Naive B cell (primary cell): ENCODE measurements at places on chromosomes 1 and 21. TPM values are rescaled to one million over a fixed set of nuclear protein-coding genes. Genes with fewer than 3 reads are reported as not detected.

DNA sequence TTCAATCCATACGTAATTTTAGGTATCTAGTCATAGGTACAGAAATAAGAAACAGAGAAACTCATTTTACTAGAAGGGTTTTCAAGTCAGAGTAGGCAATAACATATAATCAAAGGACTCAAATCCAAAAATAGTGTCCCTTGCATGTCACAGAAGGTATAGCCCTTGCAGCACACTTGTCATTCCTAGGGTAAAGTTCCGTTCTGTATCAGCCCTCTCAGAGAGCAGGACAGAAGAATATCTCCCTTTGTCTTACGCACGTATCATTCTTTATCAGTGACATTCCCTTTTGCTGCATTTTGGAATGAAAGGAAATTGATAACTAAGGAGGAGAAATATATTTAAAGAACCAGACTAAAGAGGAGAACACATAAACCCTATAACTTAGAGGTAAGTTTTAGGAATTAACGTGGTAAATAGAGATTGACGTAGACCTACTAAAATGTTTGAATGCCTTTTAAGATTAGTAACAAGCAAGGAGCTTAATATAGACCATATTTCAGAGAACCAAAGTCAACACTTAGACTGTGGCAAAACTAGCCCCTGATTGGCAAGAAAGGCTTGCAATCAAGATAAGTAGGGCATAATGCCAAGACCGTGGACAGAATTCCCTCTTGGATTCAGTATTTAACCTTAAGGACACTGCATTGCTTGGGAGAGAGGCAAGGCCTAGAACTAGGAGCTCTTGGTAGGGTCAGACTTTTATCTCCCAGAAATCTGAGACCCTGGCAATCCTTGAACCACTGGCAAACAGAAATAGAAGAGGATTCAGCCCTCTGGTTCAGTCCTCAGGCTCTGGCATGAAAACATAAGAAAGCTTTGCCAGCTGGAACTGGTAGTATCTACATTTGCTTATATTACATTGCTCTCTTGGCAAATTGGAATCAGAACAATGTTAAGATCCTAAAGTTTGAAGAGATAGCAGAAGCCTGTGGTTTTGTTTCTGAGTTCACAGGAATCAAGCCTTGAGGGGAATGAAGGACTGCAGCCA lies 232.1 kb downstream of the ASTN1 start:
- DNase-seq: no peak

DNA sequence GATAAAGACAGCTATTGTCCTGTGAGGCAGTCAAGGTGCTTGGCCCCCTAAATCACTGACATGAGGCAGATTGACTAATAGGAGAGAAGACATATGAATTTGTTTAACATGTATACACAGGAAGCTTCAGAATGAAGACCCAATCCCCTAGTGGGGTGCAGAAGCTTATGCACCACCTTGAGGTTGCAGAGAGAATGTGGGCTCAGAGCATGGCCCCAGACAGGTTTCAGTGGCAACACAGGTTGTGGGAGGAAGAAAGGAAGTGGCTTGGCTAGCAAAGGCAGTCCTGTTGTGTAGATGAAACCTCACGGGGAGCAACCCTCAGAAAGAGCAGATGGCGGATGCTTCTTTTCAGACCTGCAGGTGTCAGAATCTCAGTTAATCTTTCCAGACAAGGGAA lies 37.0 kb upstream of the PARP1 start:
- DNase-seq: peak; percentile 61

- no peak for DNase-seq
Observed at GRCh38 chr1:214902636-214903320, 179.8 kb upstream of the KCNK2 start.

DNA sequence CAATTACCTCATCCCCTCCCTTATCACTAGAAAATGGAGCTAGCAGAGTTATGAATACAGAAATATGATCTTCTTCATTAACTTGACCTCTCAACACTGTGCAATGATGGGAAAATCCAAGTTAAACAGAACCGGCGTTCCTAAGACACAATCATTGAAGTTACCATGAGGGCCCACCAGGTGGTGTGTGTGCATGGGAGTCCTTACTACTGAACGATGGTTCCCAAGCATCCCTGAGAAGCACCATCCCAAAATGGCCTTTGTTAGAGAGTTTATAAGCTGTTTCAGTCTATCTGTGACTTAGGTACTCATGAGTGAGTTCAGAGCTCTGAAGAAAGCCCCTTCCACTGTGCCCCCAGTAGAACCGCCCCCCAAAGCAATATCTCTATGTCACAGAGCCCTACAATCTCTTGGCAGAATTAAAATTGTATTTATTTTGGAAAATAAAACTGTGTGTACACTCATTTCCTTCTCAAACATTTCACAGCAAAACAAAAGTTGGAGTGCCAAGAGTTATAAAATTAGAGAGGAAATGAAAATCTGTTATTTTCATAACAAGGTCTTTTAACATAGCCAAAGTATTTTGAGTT lies 56.8 kb downstream of the PLD5 start:
- DNase-seq: peak; percentile 21

GRCh38 chr1:85824066-85824840 lies 116.0 kb upstream of the ZNHIT6 start:
- no peak for DNase-seq

DNA sequence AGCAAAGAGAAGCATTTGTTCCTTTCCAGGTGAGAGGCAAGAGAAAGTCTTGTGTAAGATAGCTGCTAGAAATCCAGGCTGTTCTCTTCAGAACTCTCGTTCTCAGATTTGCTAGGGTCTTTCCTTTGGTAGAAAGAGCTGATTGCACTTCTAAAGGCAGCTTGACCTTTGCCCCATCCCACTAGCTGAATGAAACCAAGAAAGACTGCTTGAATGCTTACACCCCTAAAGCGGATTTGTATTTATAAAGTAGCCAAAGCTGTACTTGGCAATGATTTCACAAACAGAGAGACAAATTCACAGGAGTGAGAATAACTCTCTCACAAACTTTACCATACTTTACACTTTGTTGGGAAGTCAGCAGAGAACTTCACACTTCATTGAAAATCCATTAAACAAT lies 424.1 kb downstream of the TTLL7 start:
- DNase-seq: no peak

DNA sequence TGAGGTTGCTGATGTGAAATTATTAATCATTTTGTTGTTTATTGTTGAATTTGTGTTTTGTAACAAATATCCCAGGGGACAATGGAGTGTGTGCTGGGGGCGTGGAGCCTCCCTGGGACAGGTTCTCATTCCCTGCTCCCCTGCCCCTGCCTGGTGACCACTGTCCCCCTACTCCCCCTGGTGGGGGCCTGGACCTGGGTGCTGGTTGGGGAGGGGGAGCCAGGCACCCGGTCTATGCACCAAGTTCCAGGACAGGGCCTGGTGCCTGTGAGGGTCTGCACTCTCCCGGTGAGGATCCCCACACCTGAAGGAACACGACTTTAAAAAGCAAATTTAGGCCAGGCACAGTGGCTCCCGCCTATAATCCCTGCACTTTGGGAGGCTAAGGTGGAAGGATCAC lies 42.4 kb downstream of the CHD5 start:
- no peak for DNase-seq

DNA sequence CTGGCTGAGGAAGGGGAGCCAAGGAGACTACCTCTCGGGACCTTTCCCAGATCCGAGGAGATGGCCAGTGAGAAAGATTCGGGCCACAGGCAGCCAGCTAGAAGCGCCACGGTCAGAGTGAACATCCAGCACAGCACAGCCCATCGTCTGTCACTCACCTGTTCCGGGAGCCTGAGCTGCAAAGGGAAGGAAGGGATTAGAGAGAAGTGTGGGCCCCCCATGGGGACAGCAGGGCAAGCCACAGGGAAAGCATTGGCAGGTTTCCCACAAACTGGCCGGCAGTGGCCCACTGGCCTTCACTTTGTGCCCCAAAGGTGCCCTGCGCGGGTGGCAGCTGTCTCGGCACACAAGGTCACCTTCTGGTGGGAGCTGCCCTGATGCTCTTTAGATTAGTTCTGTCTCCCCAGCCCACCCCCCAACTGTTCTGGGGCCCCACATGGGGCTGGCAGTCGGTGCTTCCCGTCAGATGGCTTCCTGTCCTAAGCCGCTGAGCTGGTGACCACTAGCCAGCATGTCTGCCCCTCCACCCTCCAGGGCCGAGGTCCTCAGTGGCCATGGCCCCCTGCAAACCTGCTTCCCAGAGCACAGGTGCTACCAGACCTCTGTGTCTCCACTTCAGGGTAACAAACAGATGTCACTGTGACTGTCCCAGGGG lies 56.7 kb downstream of the LACTBL1 start:
- no peak for DNase-seq

GRCh38 chr1:63641615-63642014 lies 48.4 kb downstream of the PGM1 start:
- no peak for DNase-seq

DNA sequence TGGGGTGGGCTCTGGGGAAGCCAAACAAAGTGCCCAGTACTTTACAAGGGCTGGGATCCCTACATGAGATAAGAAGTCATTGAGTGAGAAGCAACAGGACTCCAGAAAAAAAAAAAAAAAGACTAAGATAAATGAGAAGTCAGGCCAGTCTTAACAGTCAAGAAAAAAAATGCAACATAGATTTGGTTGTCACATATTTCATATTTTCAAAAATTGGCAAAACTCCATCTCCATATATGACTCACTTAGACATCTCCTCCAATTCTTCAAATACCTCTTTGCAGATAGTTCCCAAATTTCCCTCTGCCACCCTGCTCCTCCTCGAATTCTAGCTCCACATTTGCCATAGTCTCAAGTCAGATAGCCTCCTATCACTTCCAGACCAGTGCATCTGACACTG lies 20.9 kb upstream of the SIPA1L2 start:
- DNase-seq: no peak

Gene GABRD
- polyA plus RNA-seq: not detected
